Mammary microvascular endothelial cell (primary cell): ENCODE measurements at places on chromosomes 12 and 14. TPM values are rescaled to one million over a fixed set of nuclear protein-coding genes. Genes with fewer than 3 reads are reported as not detected.

MBD6 gene
- 5.1 and 10.9 TPM in 2 replicates for total RNA-seq

CSRP2 gene
- total RNA-seq: 13.7 and 18.6 TPM in 2 replicates

HNF1A gene
- not detected in 2 replicates for total RNA-seq

STYK1 gene
- 7.3 and 9.6 TPM in 2 replicates for total RNA-seq

PROX2 gene
- total RNA-seq: not detected in 2 replicates

NFE2 gene
- not detected in 2 replicates for total RNA-seq
